Inflammatory macrophage (primary cell): ENCODE measurements at places on chromosomes 3 and 15.

DNA sequence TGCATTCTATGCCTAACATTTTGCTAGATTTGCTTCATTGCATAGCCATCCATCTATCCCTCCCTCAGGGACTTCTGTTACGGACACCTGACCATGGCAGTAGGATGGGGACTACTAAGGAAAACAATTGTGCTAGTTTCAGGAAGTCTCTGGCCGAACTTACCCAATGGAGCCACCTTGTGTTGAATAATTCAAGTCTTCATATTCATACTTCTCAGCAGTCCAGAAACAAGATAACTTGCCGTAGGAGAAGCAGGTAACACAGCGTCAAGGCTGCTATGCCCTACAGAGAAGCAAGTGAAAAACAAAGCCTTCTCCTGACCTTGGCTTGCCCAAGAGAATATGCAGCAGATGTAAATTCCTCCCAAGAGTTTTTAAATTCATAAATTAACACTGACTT, 685.3 kb downstream of the GRM7 start:
- no peak for DNase-seq

DNA sequence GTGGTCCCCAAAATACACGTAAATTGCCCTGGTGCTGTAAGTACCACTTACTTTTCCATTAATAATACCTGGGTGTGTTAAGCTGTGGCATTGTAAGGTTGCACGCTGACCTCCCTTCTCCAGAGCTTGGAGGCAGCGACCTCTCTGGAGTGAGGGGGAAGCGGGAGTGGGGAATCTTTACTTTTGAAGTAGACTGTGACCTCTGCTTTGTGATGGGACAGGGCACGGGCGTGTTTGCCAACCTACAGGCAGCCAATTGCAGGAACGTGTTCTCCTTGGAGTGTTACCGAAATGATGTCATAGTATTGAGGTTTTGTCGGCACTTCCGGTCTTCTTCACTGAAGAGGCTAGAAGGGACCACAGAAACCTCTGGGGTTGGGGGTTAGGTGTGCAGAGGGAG, 227.3 kb upstream of the C2CD4B start:
- no peak for DNase-seq

- DNase-seq: peak; percentile 22
These were observed 34.3 kb downstream of the ZBTB38 start for GRCh38 chr3:141402476-141403171.

GRCh38 chr15:51558876-51559275, 63.7 kb downstream of the DMXL2 start:
- DNase-seq: no peak

GRCh38 chr3:46512191-46512749, 14.5 kb downstream of the RTP3 start:
- no peak for DNase-seq

DNA sequence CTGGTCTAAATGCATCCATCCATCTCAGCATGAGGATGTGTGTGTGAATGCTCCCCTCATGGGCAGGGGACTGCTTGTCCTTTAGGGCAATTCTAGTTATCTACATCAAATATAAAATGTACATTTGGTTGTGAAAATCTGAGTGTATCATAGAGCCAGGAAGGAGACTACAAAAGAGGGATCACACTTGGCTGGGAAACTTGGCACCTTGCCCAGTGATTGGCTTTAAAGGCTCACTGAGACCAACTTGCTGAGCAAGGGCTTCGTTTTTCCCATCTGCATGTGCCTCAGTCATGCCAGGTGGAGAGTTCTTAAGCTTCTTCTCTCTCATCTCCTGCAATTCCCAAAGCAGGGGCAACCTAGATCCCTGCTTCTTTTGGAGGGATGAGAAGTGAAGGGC, 5.2 kb downstream of the CAPN3 start:
- DNase-seq: no peak

- DNase-seq: peak; percentile 53
These were observed 377.1 kb upstream of the TBL1XR1 start for GRCh38 chr3:177574222-177574856.

- no peak for DNase-seq
These were observed 101.0 kb upstream of the NMNAT3 start for GRCh38 chr3:139778682-139779233.

- no peak for DNase-seq
These were observed 34.7 kb upstream of the SYNM start for GRCh38 chr15:99070208-99070607.

DNA sequence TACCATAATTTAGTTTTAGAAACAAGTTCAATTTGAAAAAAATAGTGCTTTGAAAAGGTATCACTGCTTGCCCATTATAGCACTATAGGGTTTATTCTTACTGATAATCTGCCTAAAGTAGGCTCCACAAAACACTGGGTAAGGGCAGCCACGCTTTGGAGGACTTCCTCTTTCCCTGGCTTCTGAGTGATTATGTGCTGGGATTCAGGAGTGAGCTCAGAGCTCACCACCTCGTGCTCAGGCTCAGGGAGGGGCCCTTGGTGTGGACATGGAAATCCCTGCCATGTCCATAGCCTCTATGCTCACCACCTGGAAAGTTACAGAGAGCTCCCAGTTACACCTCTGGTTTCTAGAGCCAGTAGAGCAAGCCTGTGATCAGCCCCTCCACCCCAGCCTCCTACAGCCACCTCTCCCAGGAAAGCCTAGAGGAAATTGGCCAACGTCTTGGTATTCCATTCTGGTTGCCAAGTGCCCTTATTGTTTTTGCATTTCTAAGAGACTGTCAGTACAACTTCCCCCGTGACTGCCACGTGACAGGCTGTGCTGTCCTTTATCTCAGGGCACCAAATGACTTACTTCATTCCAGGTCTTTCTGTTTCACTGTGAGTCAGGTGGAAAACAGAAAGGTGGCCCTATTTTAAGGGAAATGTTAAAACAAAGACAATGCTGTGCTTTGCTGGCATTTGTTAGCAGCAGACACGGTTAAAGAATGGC, 316.0 kb downstream of the RORA start:
- DNase-seq: no peak

- DNase-seq: no peak
These were observed 197.8 kb upstream of the RBMS3 start for GRCh38 chr3:29083081-29083480.

GRCh38 chr3:45513041-45513440, 81.5 kb upstream of the LIMD1 start:
- no peak for DNase-seq

GRCh38 chr15:101641894-101642293, 10.3 kb downstream of the TM2D3 start:
- peak; percentile 94 for DNase-seq

- no peak for DNase-seq
These were observed 18.0 kb downstream of the TNFAIP8L3 start for GRCh38 chr15:51076524-51077220.

GRCh38 chr15:73319460-73320245, 49.1 kb downstream of the HCN4 start:
- no peak for DNase-seq

DNA sequence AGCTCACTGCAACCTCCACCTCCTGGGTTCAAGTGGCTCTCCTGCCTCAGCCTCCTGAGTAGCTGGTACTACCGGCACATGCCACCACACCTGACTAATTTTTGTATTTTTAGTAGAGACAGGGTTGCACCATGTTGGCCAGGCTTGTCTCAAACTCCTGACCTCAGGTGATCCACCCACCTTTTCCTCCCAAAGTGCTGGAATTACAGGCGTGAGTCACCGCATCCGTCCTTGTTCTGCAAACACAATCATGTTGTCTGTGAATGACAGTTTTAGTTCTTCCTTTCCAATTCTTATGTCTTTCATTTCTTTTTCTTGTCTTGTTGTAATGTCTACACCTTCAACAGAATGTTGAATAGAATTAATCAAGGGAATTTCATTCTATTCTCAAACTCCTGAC, 16.3 kb upstream of the SMCO1 start:
- peak; percentile 59 for DNase-seq

- DNase-seq: no peak
These were observed 22.0 kb upstream of the DOCK3 start for GRCh38 chr3:50652709-50653108.

- DNase-seq: no peak
These were observed 28.5 kb downstream of the SELENOT start for GRCh38 chr3:150631515-150632221.

DNA sequence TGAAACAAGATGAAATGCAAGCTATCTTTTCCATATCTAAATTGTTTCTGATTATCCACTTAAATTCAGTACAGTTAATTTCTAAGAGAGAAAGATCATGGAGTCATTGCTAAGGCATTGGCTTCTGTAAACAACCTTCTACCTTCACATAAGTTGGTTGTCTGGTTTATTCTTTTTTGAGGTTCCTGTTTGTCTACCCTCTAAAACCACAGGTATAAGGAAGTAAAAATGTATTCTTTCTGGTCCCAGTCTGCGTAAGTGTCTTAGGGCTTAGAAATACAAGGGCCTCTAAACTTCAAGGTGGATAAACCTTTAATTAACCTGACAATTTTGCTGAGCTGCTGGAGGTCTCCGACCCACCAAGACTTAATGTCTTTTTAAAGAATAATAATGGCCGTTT, 3.6 kb upstream of the ATOSA start:
- peak; percentile 13 for DNase-seq

DNA sequence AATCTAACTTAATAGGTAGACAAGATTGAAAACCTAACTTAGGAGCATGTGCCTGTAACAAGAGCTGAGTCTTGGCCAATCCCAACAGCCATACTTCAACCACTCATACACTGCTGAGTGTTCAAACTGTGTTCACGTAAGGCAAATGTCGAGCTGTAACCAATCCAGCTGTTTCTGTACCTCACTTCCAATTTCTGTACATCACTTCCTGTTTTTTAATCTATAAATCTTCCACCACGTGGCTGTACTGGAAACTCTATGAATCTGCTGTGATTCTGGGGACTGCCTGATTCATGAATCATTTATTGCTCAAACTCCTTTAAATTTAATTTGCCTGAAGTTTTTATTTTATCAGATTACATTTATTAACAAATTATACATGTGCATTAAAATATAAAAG, 44.6 kb upstream of the NEDD4 start:
- DNase-seq: no peak

DNA sequence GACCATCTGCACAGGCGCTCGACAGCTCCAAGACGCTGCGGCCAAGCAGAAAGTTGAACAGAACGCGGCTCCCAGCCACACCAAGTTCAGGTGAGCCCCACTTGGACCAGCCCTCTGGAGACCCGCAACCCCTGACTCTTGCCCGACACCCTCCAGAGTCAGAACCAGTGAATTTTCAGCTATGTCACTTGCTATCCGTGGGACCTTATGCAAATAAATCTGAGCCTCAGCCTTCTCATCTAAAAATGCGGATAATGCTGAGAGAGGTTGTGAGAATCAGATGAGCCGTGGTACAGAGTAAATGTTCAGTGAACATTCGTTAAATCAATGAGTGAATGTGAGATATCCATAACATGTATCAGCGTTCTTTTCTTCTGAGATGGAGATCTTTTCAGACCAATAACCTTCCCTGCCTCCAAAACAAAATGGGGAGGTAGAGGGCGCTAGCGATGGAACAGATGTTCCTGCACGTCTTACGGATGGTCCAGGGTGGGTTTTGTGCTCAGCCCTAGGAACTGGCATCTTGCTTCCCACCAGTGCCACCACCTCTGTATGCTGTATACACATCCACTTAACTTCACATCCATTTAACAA, 524 bp downstream of the MRPS11 start:
- no peak for DNase-seq

- no peak for DNase-seq
These were observed 99.4 kb downstream of the ADAMTS9 start for GRCh38 chr3:64588380-64588779.
